Stimulated activated CD8-positive, alpha-beta memory T cell treated with anti-CD3 and anti-CD28 coated beads, Interleukin-2, amount 100 ng/mL, for 48 hours (primary cell): ENCODE measurements at places on chromosomes 1 and 21.
A peak's percentile ranks its signal among the peaks of the same experiment; 100 is the strongest.

- DNase-seq, result no peak
These were observed 217.6 kb downstream of the SDCCAG8 start for GRCh38 chr1:243473227-243474135.

DNA sequence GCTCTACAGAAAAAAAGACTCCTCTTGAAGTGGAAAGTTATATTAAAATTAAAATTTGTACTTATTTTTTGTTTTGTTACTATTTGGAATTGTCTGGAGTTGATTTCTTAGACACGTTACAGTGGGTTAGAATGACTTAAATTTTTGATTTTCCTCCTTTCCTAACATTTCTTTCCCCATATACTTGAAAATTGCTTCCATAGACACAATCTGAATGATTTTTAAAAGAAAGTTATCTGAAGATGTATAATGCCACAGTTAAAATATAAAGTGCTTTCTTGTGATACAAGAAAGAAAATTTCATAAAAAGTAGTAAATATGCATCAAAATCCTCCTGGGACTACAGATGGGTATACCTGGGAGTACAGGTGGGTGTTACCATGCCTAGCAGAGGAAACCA, 2.3 kb downstream of the HS2ST1 start:
- DNase-seq, result no peak

GRCh38 chr1:59506952-59507351, 210.1 kb downstream of the FGGY start:
- no peak for DNase-seq

GRCh38 chr1:202794051-202794740, 14.0 kb downstream of the KDM5B start:
- DNase-seq, result no peak

DNA sequence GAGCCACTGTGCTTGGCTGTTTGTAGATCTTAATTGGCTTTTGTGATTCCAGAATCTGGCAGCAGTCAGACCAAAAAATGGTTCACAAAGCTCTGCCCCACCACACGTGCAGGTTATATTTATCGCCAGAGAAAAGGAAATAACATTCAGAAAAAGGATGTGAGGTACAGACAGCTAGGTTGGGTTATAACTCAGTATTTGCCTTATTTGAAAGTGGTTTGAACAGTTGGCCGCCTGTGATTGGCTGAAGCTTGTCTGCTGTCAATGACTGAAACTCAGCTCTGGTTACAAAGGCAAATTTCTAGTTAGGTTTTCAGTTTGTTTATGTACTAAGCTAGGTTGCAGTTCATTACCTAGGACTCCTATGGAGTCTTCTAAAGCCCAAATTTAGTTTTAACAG, 9.6 kb downstream of the SH3BGR start:
- no peak for DNase-seq

DNA sequence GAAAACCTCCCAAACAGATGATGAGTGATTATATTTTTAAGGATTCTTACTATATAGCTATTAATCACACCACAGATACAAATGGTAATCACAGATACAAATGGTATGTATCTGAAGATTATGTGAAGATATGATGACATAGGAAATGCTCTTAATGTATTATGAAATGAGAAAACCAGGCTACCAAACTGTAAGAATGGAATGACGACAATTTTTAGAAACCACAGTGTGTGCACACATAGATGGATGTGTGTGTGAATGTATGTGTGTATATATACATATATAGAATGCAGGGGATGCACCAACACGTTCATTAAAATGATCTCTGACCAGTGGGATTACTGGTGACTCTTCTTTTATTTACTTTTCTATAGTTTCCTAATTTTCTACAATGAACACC, 21.5 kb upstream of the ENAH start:
- DNase-seq, result no peak

GRCh38 chr21:25657140-25657539, 18.1 kb downstream of the JAM2 start:
- no peak for DNase-seq

GRCh38 chr1:44677201-44677766, 2.8 kb downstream of the ARMH1 start:
- DNase-seq, result no peak

GRCh38 chr1:29525941-29526340, 289.6 kb downstream of the PTPRU start:
- no peak for DNase-seq

DNA sequence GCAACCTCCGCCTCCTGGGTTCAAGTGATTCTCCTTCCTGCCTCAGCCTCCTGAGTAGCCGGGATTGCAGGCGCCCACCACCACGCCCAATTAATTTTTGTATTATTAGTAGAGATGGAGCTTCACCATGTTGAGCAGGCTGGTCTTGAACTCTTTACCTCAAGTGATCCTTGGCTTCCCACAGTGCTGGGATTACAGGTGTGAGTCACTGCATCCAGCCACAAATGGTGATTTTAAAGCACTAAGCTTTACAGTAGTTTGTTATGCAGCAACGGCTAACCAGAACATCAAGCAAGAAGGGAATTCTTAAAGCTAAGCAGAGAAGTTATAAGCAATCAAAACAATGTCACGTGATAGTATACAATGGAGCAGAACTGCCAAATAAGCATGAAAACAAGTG, 65.7 kb downstream of the NVL start:
- DNase-seq, result no peak

GRCh38 chr1:22753481-22753971, 42.9 kb downstream of the EPHB2 start:
- no peak for DNase-seq

DNA sequence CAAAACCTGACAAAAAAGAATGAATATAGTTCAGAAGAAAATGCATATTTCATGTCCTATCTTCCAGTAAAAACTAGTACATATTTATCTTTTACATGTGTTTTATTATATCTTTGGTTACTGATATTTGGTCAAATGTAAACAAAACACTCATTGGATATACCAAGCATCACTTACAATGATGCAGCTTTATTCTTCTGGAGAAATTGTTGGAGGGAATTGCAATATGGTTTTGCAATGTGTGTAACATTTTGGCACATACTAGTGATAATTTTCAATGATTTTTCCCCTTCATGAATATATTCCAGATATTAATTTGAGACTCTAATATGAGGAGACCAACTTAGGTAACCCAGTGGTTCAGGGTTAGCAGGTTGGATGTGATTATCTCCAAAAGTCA, 146.1 kb downstream of the ZC3H11B start:
- DNase-seq, result no peak

DNA sequence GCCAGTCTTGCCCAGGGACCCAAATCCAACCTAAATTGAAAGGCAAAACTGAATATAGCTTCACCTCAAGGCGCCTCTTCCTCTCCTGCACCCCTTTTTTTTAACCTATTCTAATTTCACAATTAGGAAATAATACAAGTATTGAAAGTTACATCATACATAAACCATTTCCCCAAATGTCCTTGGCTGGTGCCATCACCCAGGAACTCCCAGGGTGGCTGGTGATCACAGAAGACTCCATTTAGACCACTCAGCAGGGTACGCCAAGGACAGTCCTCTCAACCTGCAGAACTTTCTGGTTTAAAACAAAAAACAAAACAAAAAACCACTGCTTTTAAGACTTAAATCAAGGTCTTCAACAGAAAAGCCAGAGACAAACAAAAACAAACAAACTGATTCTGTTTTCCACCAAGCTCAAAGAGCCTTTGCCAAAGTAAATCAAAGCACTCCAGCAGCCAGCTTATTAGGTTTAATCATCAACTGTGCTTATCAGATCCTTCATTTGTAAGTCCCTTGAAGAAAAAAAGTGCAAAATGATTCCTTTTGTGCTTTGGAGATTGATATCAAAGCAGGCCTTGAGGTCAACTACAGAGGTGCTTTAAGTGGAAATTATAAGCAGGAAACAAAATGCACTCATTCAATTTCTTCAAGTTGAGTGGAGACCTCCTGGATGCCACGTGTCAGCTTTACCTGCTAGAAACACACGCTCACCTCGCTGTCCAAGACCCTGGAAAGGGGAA, 113.0 kb downstream of the ETS2 start:
- DNase-seq, result no peak

DNA sequence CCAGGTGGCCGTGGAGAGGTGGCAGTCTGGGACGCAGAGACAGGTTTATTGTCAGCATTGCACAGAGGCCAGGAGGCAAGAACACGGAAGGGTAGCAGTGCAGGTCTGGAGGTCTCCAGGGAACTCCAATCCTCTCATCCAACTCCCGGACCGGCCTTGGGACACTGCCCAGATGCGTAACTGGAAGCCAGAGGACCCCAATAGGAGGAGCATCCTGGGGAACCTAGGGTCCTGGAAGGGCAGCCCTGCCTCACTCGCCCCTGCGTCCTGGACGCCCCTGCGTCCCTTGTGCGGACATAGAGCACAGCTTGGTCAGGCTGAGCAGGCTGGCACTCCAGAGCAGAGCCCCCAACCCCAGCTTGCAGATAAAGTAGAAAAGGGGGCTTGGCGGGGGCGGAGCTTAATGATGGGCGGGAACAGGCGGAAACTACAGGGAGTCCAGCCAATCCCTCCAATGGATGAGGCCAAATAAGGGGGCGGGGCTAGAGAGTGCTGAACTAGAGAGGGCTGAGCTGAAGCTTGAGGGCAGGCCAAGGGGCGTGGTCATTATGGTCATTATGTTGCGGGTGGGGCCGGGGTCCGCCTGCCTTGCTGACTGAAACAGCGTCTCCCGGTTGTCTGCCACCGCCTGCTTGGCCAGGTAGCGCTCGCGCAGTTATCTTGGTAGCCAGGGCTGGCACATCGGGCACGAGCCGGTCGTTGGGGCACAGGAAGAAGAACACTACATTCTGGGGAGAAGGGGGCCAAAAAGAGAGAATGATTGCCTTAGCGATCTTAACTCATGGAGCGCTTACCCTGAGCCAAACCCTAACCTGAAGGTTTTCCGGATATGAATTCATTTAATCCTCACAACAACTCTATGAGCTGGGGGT, 3.7 kb upstream of the ARHGEF19 start:
- peak; percentile 58 for DNase-seq

- DNase-seq, result no peak
These were observed 147.3 kb upstream of the WNT4 start for GRCh38 chr1:22290157-22290556.

GRCh38 chr1:177281901-177282300, 111.1 kb downstream of the BRINP2 start:
- DNase-seq, result no peak

GRCh38 chr1:168982778-168983177, 123.7 kb upstream of the ATP1B1 start:
- DNase-seq, result no peak

- no peak for DNase-seq
These were observed 12.6 kb downstream of the PKP1 start for GRCh38 chr1:201295861-201296260.
